ENCODE measurements at places on chromosomes 2 and 18.

DNA sequence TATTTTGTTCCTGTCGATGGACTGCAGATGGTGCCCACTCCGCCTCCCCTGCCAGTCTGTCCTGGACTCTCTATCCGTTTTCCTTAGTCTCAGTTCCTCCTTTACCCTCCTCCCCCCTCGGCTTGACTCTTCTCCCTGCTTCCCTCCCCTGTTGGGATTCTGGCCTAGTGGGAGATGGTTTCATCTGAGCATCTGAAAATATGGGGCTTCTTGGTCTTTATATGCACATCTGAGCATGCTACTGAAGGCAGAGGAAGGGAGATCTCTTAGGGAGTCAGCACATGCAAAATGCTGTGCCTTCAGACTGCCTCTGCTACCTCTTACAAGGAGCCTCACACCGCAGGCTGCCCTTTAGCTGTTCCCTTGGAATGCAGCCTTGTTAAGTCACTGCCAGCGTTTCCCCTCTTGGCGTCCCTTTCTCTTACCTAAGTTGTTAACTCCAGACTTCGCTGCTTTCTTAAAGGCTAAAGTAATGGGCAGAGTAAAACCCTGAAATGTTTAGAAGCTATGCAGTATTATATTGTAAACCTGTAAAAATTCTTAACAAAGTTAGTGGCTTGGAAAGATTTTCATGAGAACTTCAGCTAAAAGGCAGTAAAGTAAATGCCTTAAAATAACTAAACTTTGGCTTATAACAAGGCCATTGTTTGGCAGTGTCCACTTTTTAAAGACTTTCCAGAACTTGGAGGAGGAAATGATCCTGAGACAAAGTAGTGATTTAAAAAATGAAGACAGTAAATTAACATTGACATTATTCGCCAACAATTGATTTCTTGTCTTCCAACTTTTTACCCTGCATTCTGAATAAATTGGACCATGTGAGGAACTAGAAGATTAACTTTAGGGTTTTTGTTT lies 49.8 kb downstream of the LDLRAD4 start:
- DNase-seq, result no peak

DNA sequence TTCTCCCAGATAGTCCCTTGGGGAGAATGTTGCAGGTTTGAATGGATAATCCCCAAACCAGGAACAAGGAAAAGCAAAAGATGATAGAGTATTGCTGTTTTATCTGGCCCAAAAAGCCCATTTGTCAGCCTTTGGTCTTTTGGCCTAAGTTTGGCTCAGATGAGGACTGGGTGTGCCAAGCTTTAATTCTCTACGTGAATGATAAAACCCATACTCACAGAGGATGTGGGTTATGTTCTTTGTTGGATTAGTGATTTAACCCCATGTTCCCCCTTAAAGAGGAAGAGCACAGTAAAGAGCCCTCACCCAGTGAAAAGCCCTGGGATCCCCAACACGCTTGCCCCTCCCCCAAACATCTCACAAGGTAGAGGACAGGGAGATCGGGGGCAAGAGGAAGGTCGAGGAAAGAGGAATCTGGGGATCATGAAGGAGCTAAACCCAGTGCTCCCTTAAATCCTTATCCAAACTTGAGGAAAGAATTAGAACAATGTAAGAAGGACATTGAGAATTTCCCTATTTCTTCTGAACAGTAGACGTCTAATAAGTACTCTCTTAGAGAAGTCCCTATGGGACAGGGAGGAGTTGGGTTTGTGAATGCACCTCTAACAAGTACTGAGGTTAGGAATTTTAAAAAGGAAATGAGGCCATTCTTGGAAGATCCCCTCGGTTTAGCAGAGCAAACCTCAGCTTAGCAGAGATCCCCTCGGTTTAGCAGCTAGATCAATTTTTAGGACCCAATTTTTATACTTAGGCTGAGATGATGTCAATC lies 105.0 kb downstream of the HIBCH start:
- no peak for DNase-seq

DNA sequence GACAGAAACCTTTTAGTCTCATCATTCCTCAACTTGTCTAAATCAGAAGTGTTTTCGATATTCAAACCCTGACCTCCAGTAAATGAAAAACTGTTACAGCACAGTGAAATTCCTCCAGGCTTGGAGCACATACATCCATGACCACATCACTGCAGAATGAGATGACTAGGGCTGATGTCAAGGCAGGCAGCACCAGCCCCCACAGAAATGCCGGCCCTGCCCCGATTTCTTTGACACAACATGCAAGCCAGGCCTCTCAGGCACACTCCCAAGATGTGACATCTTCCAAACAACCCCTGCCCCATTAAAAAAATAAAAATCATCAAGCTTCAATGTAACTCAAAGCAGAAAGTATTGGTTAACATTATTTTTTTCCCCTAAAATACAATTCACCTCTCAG lies 103.3 kb downstream of the CTAGE1 start:
- DNase-seq, result no peak

DNA sequence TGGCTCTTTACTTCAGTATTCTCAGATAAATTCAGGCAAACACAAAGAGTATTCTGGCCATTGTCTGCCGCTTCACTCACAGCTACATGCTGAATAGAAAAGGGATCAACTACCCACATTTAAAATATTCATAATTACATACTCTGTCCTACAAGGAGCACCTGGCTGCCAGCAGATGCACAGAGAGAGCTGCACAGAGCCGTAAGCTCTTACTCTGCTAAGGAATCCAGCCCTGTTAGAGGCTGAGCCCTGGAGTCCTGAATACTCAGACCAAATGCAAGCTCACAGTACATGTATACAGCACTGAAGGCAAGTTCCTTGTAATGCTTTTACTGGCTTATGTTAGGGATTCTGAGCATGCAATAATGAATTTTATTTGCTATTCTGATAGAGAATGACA lies 80.3 kb downstream of the FTCDNL1 start:
- no peak for DNase-seq

DNA sequence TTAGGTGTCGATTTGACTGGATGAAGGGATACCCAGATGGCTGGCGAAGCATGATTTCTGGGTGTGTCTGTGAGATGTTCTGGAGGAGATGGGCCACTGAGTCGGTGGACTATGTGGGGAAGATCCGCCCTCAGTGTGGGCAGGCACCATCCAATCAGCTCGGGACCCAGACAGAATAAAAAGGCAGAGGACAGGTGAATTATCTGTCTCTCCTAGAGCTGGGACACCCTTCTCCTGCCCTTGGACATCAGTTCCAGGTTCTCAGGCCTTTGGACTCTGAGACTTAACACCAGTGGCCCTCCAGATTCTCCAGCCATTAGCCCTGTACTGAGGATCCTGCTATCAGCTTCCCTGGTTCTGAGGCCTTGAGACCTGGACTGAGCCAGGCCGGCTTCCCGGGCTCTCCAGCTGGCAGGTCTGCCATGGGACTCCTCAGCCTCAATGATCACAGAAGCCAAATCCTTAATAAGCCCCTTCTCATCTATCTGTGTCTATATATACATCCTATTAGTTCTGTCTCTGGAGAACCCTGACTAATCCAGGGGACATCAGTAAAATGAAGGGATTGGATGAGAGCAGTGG lies 11.7 kb downstream of the PROC start:
- no peak for DNase-seq

DNA sequence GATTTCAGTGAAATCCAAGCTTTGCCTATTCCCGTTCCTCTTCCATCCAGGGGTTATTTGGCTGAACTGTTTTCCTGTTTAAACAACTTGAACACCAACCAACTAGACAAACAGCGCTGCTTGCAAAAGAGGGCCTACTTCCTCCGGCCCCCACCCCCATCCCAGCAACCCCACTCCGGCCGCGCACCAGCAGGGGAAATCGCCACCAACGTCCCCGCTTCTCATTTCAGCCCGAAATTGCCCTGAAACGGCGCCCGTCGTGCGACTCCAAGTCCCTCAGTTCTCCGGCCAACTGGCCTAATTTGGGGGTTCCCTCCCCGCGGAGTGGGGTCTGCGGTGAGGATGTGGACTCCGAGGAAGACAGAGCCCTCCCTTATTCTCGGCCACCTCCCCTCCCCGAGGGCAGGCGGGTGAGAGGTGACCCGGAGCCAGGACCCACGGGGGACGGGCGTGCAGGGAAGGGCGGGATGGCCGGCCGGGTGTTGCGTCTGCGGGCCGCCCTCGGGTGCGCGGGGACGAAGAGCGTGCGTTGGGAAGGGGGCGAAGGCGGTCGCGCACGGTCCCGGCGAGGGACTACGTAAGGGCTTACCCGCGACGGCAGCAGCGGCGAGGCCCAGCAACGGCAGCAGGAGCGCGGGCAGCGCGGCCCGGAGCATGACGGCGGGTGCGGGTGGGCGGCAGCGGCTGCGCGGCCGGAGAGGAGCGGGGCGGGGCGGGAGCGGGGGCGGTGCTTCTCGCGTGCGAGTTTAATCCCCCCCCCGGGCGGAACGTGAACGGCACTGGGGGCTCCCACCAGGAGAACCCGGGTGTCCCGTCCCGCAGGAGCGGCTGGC lies at the start of gene CD302:
Gene CD302, minus strand, starts transcription at position 666 of the 833 bp plus-strand sequence. Its CDS starts 10 bp downstream, at position 656.
- peak; percentile 26 for DNase-seq

DNA sequence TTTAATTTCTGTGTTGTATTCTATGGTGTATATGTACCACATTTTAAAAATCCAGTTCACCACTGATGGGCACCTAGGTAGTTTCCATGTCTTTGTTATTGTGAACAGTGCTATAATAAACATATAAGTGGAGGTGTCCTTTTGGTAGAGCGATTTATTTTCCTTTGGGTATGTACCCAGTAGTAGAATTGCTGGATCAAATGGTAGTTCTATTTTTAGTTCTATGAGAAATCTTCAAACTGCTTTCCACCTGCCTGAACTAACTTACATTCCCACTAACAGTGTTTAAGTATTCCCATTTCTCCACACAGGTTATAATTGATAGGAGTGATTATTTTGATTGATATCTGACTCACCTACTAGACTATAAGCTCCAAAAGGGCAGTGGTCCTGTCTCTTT lies 148.2 kb downstream of the BABAM2 start:
- DNase-seq, result no peak

DNA sequence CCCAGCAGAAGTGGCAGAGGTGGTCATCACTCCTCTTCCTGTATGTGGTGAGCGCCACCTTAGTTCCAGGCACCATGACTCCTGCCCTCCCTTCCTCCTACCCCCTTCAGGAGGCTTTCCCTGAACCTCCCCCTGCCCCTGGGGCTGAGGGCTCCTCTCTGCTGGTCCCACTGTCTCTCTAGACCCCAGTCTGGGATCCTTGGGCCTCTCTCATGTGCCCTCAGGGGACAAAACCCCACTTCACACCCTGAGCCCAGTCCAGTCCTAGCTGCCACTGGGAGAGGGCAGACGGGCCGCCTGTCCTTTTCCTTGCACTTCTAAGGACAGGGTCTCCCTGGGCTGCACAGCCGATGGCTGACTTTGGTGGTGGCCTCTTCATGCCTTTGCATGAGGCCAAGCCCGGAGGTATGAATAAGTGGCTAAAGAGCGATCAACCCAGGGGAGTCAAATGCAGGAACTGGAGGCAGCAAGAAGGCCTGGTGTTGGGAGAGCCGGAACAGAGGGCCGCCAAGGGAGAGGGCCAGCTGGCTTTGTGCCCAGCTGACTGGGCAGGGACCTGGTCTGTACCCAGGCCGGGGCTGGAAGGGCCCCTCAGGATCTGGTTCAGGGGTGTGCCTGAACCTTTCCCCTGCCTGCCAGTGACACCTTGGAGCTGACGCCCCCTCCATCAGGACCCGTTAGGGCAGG lies 29.5 kb downstream of the GLI2 start:
- DNase-seq, result no peak

DNA sequence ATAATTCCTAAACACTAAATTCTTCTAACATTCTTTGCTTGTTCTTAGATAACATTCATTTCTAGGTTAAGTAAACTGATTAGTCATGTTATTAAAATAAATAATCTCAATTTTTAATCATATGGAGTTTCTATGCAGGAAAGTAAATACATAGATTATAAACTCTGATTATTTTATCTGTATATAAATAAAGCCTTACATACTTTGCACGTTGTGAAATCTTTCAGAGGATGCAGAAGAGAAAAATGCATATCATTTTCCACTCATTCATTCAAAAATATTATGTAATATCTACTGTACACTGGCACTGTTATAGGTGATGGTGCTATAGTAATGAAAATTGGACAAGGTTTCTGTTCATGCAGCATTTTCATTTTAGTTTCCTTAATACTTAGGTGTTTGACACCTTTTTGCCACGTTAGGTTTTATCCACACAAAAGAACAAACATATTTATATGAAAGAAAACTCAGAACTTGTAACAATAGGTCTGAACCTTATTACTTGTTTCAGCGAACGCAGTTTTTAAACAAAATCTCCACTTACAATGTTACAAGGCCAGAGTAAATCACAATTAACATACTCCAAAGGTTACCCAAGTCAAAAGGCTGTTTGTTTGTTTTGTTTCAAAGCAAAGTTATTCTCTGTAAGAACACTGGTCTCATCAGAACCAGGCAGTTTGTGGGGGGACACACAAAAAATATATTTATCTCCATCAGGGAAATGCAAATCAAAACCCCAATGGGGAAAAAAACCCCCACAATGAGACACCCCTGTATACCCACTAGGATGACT lies 27.4 kb downstream of the ADAM17 start:
- no peak for DNase-seq

DNA sequence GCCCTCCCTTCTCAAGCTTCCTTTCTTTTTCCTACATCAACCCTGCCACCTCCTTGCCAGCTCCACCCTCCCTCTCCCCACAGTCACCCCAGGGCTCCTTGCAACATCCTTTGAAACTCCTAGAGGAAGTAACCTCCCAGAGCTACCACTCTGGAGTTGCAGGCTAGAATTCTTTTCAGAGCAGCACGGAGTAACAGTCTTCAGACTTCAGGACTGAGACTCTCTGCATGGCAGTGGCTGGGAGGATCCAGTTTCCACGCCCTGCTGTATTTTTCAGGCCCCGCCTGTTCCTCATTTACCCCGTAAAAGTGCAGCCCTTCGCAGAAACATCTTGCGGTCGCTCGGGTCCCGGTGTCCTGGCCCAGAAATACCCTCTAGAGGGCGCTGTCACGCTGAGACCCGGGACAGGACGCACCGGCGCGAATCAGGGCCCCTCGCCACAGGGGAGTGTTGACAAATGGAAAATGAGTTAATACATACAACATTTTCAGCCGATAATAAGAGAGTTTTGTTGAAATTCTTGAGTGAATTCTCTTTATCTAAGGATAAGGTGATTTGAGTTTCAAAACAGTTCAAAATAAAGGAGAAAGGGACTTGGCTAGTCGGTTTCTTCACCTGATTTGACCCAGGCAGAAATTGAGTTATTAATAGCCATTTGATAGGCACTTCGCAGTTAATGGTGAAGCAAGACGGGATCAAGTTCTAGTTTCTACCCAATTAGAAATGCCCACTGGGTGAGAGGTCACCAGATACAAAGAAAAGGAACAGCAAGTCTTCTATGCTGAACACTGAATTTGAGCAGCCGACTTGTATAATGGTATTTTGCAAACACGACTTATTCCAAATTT lies 18.5 kb upstream of the NTSR2 start:
- no peak for DNase-seq

DNA sequence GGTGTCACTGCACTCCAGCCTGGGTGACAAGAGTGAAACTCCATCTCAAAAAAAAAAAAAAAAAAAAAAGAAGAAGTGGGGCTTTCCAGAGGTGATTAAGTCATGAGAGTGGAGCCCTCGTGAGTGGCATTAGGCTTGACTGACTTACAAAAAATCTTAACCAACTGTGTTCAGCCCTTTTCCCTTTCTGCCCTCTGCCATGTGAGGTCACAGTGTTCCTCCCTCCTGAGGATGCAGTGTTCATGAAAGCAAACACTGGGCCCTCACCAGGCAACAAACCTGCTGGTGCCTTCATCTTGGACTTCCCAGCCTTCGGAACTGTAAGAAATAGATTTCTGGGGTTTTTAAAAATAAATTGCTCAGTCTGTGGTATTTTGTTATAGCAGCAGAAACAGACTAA lies 37.0 kb upstream of the METTL21A start:
- DNase-seq, result no peak

GRCh38 chr2:127039387-127040031 lies 67.4 kb downstream of the BIN1 start:
- no peak for DNase-seq
